Tongue (tissue), 3 donors: ENCODE measurements at places on chromosomes 6 and 20. TPM values are rescaled to one million over a fixed set of nuclear protein-coding genes. Genes with fewer than 3 reads are reported as not detected.

The PRSS35 gene
- total RNA-seq, result 12.4 TPM

The NKAIN2 gene
- total RNA-seq, result 1.7 TPM

The DCDC2 gene
- total RNA-seq, result 0.21 TPM

The VIP gene
- total RNA-seq, result 1.8 TPM

The ENPP4 gene
- total RNA-seq, result 44.0 TPM

The CAP2 gene
- 69.1 TPM for total RNA-seq

The CPNE5 gene
- 8.7 TPM for total RNA-seq

The HTR1B gene
- total RNA-seq, result not detected

The CDH26 gene
- total RNA-seq, result 3.4 TPM

The PLN gene
- 24.5 TPM for total RNA-seq

The BPIFB1 gene
- total RNA-seq, result 158 TPM

The SLC17A3 gene
- total RNA-seq, result not detected

The RIPOR2 gene
- total RNA-seq, result 21.3 TPM
